ENCODE measurements at places on chromosomes 5 and 9. TPM values are rescaled to one million over a fixed set of nuclear protein-coding genes. Genes with fewer than 3 reads are reported as not detected.

DNA sequence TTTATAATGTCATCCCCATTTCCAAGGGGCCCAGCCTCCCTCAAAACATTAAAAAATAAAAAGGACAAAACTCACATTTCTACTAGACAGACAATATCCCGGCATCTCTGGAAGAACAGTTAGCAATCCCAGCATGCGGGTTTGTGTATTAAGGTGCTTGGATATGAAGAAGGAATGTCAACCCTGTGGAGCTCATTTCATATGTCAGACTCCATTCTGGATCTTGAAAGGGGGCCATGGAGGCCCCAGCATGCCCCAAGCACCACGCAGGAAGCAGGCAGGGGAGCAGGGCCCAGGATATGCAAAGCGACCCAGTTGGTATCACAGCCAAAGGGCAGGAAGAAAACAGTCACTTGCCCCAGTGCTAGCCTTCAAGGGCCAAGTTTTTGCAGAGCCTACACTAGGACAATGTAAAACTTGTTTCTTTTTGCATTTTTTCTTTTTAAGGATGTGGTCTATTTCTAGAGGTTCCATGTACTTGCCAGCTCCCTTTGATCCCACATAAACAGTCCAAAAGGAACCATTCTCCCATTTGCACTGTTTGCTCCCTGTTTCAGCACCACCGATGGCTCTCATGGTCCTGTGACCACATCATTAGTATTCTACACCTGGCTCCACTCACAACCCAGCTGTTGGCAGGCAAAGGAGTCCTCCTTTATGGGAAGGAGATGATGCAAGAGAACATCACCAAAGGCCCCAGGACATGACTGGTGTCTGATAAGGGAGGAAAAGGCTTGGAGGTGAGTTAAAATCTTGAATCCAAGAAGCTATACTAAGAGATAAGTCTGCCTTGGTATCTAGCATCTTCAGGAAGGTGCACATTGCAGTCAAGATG is 58.3 kb downstream of the FGF1 start:
- DNase-seq, result no peak

- DNase-seq, result no peak
Observed at GRCh38 chr5:54653956-54654614, 136.5 kb downstream of the SNX18 start.

Gene INSYN2B
- not detected for total RNA-seq

Gene TAF1L
- 0.08 TPM for total RNA-seq

GRCh38 chr9:108360304-108360703 is 495.5 kb downstream of the ACTL7B start:
- no peak for DNase-seq

GRCh38 chr5:178212241-178213002 is 8.1 kb downstream of the HNRNPAB start:
- no peak for DNase-seq

DNA sequence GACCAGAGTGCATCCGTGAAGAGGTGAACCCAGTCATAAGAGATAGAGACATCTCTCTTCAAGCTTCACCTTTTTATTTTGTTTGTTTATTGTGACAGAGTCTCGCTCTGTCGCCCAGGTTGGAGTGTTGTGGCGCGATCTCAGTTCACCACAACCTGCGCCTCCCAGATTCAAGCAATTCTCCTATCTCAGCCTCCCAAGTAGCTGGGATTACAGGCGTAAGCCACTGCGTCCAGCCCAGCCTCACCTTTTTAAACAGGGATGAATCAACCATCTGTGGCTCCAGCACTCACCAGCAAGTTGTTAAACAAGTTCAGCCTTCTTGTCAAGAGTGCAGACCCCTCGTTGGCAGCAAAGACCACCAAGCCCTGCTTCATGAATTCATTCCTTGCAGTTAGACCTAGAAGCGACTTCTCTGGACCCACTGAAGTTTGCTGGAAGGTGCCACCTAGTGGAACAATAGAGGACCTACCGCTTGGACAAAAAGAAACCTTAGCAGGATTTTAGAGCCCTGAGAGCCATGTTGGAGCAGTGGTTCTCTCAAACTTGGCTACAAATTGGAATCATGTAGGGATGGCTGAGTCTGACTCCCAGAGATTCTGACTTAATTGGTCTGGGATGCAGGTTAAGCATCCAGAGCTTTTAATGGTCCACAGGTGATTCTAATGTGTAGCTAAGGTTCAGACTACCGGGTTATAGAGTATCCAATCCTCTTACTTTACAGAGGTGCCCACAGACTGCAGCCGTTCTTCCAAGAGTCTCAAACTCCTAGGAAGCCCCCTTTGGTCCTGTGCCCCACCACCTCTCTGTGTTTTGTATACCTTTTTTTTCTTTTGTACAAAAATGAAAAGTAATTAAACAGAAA is 10.5 kb upstream of the GALNT10 start:
- peak; percentile 36 for DNase-seq

Gene ZNF474
- 0.42 TPM for total RNA-seq

Gene SH3GL2
- total RNA-seq, result not detected

DNA sequence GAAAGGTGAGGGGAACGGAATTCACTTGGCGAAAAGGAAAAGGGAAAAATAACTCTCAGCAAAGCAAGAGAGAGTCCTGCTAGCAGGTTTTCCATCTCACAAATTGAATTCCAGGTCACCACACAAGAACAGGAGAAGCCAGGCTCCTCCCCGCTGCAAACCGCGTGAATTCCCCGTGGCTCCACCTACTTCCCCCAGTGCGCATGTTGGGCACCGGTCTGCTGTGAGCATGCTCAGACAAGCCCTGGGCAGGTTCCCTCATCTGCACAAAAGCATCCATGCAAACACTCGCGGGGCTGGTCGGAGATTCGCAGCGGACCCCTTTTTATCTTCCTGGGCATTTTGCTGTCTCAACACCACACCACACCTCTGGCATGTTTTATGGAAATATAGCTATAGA is 58.5 kb upstream of the S1PR3 start:
- no peak for DNase-seq

Gene HINT1
- total RNA-seq, result 272 TPM

DNA sequence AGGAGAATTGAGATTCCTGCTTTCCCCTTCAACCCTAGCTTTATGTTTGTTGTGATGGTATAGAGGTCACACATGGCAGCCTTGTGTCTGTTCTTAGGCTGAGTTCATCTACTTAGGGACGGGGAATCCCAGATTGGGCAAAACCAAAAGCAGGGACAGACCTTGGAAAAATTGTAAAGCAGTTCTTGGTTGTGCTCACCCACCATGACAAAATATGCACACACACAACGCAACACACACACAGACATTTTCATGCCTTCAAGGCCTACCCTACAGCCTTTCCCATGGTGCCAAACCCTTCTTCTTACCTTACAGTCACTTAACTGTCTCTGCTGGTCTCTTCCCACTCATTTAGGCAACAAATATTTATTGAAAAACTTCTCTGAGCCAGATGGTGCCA is 14.8 kb downstream of the PCDHGC5 start:
- DNase-seq, result no peak

- no peak for DNase-seq
Observed at GRCh38 chr5:126720369-126720768, 56.6 kb upstream of the LMNB1 start.

Gene PPP1R2B
- 0.33 TPM for total RNA-seq

Gene LCN1
- total RNA-seq, result not detected

DNA sequence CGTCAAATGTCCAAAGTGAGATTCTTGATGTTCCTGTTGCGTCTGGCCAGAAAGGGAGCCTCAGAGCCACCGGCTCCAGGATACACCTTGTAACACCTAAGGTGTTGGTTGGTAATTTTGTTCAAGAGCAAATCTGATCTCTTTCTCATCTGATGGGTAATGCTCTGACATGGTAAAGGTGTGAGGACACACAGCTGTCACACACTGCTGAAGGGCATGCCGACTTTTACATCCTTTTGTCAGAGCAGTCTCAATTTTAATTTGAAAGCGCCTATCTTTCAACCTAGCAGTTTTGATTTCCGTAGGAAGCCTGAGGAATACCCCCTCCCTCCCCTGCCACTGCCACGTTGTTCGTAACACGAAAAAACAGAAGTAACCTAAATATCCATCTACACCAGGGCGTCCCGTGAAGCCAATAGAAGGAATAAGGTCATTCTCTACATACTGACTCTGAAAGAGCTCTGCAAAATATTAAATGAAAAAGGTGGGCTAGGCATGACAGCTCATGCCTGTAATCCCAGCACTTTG is 57.4 kb downstream of the TSTD2 start:
- no peak for DNase-seq

Gene SLC6A7
- total RNA-seq, result not detected

DNA sequence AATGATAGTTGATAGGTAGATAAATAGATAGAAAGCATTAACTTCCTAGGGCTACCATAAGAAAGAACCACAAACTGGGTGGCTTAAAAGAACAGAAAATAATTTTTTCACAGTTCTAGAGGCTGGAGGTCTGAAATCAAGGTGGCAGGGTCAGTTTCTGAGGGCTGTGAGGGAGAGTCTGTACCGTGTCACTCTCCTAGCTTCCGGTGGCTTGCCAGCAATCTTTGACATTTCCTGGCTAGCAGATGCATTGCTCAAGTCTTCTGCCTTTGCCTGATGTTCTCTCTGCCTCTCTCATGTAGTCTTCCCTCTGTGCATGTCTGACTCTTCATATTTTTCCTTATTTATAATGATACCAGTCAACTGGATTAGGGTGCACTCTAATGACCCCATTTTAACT is 1132.7 kb downstream of the CDH9 start:
- no peak for DNase-seq

Gene HSPA4
- total RNA-seq, result 64.0 TPM

DNA sequence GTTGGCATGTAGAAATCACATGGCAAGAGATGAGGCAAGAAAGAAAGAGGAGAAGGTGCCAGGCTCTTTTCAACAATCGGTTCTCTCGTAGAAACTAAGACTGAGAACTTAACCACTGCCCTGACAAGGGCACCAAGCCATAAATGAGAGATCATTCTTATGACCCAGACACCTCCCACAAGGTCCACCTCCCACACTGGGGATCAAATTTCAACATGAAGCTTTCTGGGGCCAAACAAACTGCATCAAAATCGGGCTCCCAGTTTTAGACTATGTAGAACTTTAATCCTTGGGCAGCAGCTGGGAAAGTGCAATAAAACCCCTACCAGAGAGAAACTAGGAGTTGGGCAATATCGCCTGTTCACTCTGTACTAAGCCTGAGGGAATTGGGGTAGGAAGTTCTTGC is 150.2 kb upstream of the CCDC152 start:
- DNase-seq, result no peak

DNA sequence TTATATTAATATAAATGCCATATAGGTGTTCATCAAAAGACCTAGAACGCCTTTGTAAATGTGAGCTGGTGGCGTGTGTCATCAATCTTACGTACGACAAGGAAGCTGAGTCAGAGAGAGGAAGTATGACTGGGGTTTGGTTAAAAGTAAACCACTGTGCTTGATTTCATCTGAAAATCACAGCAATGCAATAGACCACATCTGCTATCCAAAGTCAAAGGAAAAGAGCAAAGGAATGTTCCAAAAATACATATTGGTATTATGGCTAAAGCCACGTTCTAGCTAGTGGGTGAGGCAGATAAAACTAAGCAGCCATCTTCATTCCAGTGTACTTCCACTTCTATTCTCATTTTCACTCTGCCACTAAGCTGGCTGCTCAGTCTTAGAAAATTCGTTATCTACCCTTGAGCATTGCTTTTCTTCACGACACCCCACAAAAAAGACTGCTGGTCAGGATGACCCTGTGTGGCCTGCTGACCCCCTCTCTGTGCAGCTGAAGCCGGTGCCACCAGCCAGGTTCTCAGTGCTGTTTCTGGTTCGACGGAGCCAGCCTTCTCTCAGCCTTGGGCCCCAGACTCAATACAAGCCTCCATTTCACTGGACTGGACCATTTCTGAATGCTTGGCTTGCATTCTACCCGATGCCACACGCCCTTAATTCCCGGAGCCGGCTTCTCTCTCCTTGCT is 23.8 kb downstream of the SHC3 start:
- no peak for DNase-seq

DNA sequence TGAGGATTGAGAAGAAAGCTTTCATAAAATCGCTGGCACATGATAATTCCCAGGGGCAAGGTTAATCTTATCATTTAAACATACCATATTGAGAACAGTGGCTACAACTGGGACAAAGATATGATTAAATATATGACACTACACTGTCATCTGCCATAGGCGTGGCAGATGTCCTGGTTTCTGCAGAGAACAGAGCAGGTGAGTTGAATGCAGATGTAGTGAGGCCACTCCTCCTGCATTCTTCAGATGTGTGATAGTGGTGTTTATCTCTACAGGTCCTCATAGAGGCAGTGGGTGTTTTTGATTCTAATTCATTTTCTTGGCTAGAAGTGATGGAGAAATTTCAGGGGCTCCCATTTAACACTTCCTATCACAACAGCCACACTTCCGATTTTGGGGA is 237.0 kb upstream of the CDH9 start:
- DNase-seq, result no peak

- DNase-seq, result no peak
Observed at GRCh38 chr5:134583766-134584165, 48.9 kb downstream of the SAR1B start.

Gene TICAM2
- 1.5 TPM for total RNA-seq

- DNase-seq, result no peak
Observed at GRCh38 chr5:53008751-53009150, 19.6 kb downstream of the ITGA2 start.

DNA sequence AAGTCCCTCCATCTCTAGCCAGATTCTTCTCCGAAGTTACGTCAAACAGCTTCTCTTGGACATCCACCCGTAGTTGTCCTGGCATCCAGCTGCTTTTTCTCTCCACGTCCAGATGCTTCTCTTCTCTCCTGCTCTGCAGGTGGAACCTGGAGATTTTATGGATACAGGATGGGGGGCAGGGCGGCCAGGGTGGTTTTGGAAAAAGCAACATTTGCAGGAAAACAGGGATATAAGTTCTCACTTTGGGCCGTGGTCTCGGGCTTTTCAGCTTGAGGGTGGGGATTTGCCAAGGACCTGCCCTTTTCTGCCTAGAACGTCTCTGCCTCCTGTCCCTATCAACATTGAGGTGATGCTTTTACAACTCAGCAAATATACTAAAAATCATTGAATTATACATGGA is 1941.6 kb upstream of the C9orf72 start:
- no peak for DNase-seq

- no peak for DNase-seq
Observed at GRCh38 chr5:136213919-136214493, 21.0 kb upstream of the SMIM32 start.

Gene NOL8
- 105 TPM for total RNA-seq

GRCh38 chr9:6640268-6641051 is 5.1 kb downstream of the GLDC start:
- no peak for DNase-seq

GRCh38 chr9:108180541-108180940 is 675.2 kb downstream of the ACTL7B start:
- DNase-seq, result no peak

Gene TIMD4
- total RNA-seq, result 26.5 TPM

Gene IL5
- total RNA-seq, result not detected

DNA sequence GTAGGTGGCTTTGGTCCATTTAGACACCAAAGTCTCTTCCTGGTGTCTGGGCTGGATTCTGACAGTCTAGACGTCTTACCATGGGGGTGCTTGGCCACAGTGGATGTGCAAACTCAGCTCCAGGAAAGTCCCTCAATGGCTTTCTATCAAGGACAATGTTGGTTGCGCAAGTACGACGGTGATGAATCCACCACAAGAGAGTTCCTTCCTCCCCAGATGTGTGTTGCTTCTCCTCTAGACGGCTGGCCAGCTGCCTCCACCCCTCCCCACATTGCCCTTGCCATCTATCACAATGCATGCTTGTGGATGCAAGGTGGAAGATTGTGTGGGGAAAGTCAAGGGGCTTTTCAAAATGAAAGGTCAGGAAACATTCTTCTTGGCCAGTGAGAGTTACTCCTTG is 89.7 kb upstream of the IRX2 start:
- no peak for DNase-seq

Gene ZNF462
- total RNA-seq, result not detected

Gene PIP5K1B
- 1.2 TPM for total RNA-seq

GRCh38 chr5:69078921-69079540 is 14.8 kb upstream of the SLC30A5 start:
- DNase-seq, result no peak

Measured in naive thymus-derived CD8-positive, alpha-beta T cell (primary cell).